Stimulated activated CD8-positive, alpha-beta memory T cell treated with anti-CD3 and anti-CD28 coated beads, Interleukin-7, amount 100 ng/mL, for 1 hour (primary cell): ENCODE measurements at places on chromosomes 2 and 18.

DNA sequence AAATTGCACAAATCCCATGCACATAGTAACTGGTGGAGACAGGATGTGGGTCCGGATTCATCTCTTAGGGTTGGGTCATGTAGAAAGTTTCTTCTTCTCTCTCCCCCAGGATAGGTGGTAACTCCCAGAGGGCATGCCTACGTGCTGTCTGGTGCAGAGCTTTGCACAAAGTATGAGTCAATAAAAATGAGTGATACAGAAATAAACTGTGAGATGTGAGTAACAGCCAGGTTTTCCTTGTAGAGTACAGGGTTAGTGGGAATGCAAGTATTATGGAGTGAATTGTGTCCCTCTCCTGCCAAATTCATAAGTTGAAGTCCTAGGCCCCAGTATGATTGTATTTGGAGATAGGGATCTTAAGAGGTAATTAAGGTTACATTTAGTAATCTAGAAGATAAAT is 289.4 kb downstream of the ALK start:
- DNase-seq = no peak

- DNase-seq = no peak
Measured at GRCh38 chr2:68774569-68775271, 40.1 kb downstream of the ARHGAP25 start.

DNA sequence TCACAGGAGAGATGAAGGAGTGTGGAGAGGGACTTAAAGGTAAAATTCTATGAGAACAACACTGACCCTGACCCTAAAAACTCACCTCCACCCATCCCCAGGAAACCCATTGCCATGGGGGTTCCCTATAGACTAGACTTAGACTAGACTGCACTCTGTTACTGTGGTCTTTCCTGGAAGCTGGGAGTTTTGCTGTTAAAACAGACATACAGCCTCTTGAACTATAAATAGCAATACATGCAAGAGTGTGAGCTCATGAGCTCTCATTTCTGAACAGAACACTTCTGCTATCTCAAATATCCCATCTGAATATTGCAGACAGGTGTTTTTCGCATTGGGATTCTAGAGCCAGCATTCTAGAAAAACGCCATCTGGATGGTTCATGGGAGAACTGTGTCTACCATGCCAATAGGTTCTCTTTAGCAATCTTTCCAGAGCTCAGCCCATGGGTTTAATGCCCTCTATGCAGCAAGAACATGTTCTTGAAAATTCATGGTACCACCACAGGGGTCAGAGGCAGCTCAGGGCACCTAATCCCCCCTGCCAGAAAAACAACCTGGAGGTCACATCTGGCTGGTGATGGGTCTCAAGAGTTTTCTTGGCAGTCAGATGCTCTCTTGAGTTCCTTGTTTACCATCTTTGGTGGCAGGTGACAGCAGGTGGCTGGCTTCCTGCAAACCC is 51.9 kb downstream of the SLC14A2 start:
- DNase-seq = no peak

- DNase-seq = no peak
Measured at GRCh38 chr2:157696036-157696435, 67.4 kb upstream of the ACVR1C start.

DNA sequence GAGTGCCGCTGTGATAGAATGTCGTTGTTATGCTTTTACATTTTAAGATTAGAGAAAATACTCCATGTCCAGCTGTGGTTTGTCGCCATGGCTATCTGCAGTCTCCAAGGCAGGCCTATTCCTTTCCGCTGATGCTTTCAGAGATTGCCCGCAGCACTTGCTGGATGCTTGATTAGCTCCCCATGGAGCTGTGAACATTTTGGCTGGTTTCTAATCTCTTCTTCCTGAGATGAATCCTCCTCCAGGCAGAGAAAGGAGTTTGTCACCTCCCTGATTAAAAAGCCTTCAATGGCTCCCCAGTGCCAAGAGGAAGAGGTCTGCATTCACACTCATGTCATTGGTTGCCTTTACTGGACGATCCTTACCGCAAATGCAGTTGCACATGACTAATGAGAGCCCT is 32.6 kb upstream of the LPIN1 start:
- no peak for DNase-seq

DNA sequence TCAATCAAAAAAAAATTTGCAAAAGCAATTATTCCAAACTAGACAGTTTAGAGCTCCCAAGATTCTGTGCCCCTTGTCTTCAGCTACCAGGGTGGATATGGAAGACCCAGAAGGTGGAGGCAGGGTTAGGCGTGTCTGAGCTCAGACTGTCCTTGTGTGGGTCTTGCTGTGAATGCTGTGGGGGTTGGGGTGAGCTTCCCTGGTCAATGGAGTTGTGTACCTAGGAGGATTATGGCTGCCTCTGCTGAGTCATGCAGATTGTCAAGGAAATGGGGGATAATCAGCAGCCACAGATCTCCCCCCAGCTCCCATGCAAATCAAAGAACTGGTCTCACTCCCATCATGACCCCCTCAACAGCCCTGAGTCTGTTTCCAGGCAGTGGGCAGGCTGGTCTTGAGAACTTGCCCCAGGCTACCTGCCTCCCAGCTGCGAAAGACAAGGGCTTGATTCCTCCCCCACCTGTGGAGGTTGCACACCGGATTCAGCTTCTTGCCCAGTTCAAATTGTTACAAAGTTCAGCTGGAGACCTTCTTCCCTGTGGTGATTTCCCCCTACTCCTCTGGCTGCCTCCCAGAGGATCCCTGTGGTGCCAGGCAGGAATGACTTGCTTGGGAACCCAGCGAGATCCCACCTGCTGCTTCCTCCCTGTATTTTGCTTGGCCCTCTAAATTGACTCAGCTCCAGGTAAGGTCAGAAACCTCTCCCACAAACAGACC is 77.0 kb downstream of the RAD51AP2 start:
- no peak for DNase-seq

GRCh38 chr2:144496092-144496976 is 23.6 kb downstream of the ZEB2 start:
- no peak for DNase-seq

DNA sequence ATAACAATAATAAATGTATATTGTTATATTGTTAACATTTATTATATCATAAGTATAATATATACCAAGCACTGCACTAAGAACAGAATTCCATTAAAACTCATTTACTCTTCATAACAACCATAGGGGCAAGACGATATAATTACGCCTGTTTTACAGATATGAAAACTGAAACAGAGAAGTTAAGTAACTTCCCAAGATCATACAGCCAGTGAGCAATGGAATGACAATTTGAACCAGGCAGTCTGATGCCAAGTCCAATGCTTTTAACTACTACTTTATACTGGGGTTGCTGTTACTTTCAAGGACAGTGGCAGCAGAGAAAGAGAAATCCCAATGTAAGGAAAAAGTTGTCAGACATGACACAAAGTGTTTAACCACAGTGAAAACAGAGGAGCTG is 338.8 kb upstream of the ID2 start:
- no peak for DNase-seq

GRCh38 chr18:64380117-64380516 is 231.2 kb upstream of the LINC00305 start:
- no peak for DNase-seq

DNA sequence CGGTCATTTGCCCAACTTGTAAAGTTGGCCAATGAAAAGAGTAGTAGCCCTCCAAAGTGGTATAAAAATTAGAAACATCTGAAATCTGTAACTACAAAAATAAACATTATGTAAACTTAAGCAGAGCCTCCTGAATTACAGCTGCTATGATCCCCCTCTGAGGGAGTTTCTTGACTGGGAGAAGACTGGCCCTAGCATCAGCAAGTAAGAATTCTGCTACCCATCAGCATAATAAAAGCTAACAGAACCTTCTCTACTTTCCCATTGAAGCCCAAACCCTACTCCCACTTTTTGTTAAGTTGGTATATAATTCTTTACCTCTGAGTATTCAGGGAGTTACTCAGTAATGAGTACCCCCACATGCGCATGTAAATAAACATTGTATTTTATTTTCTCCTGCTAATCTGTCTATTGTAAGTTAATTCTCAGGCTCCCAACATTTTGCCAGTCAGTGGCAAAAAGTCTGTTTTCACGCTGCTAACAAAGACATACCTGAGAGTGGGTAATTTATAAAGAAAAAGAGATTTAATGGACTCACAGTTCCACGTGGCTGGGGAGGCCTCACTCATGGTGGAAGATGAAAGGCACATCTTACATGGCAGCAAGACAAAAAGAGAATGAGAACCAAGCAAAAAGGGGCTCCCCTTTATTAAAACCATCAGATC is 71.3 kb downstream of the MYL12B start:
- no peak for DNase-seq

GRCh38 chr18:69365658-69366057 is 35.0 kb upstream of the DOK6 start:
- no peak for DNase-seq

GRCh38 chr2:1633092-1633671 is 111.1 kb downstream of the PXDN start:
- DNase-seq = no peak

DNA sequence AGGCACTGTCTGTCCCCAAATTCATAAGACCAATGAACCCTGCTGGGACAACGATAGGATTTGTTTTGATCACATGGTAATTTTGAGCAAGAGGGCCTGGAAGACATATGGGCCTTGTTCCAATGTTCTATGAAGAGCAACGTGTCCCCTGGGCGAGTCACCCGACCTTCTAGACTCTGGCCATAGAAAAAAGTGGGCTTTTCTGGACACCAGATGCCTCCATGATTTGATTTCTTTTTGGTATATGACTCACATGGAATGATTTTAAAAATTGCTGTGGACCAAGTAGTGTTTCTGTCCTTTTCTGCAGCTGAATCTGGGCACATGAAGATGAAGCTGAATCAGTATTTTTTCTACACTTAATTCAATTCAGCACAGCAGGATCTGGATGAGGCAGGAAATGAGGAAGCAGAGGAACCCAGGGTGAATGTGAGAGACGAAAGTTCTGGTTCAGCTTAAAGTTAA is 104.9 kb downstream of the CDC42EP3 start:
- no peak for DNase-seq

DNA sequence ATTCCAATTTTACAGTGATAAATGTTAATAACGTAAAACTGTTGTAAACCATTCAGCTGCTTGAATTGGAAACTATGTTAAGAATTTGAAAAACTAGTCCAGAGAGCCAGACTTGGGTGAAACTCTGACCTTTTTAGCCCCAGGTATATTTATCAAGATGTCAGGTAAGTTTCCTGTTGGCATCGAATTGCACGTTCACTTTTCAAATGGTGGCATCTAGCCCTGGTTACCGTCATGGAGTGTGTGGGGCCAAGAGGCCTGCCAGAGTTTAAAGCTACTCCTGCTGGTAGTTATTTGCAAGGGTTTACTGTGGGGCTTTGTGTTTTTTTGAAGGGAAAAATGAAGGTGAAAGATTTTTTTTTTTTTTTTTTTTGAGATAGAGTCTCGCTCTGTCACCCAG is 109.9 kb downstream of the WDSUB1 start:
- no peak for DNase-seq

- DNase-seq = no peak
Measured at GRCh38 chr2:45684756-45685155, 33.3 kb downstream of the PRKCE start.

GRCh38 chr2:188902901-188903491 is 71.2 kb upstream of the COL3A1 start:
- no peak for DNase-seq

GRCh38 chr2:23620841-23621341 is 235.9 kb downstream of the KLHL29 start:
- DNase-seq = no peak

- DNase-seq = no peak
Measured at GRCh38 chr18:40013001-40013609, 1941.9 kb upstream of the PIK3C3 start.

- DNase-seq = no peak
Measured at GRCh38 chr2:213238753-213239495, 45.3 kb upstream of the SPAG16 start.

DNA sequence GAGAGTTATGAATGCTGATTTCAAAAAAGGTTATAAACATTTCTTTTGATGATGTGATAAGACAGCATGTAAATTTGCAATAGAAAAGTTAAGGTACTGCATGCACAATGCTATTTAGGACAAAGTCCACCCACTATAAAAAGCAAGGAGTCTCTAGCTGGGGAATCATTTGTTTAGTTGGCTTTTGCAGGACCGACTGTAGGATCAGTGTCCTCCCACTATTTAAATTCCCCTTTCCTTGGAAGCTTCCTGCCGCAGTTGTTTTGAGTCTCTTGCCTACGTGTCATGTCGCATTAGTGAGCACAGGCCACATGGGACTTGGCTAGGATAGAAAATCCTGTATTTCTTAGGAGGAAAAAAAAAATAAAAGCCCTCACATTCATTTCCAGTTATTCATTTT is 13.1 kb downstream of the QPCT start:
- DNase-seq = no peak

DNA sequence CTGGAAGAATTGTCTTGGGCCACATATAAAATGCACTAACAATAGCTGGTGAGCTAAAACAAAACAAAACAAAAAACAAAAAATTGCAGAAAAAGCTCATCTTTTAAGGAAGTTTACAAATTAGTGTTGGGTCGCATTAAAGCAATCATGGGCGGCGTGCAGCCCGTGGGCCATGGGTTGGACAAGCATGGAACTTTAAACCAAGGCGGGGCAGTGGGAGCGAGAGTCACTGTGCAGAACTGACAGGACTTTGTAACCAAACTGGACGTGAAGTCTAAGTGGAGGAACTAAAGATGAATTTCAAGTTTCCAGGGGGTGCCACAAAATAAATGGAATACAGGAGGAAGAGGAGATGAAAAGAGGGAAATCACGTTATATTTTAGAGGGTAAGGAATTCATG is 80.7 kb downstream of the PSMG2 start:
- DNase-seq = no peak
